B cell (primary cell): ENCODE measurements at places on chromosomes 7 and 10.
A peak's percentile ranks its signal among the peaks of the same experiment; 100 is the strongest.

- DNase-seq: no peak
These were observed 635.6 kb upstream of the SORCS1 start for GRCh38 chr10:107800061-107800460.

DNA sequence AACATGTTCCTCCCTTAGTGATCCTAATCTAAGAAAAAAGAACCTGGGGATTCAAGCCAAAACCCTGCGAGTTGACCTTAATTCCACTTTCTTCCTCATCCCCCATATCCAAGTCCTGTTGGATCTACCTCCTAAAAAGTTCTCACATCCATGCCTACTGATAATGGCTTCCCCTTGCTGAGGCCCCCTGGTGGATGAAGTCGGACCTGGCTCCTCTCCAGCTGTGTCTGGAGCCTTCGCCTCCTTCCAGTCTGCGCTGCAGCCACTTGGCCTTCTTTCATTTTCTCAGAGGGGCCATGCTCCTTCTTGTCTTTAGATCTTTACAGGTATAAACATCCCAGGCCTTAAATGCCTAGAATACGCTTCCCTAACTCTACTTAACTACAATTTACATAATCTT is 8.1 kb downstream of the PDE1C start:
- no peak for DNase-seq

- DNase-seq: no peak
These were observed 75.9 kb downstream of the CREB5 start for GRCh38 chr7:28488061-28488791.

DNA sequence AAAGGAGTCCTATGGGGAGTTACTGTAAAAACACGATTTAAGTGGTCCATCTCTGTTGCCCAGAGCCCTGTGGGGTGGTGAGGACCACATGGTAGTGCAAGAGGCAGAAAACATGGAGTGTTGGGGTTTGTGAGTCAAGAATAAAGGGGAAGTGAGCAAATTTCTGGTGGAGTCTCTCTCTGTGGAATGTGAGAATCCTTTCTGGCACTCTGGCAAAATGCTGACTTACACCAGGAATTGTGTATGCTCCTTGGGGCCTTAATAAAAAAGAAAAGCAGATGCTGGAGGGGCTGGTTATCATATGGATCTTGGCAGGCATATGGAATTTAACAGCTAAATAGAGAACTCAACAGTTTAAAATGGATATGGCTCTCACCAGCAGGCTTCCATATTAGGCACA is 486.0 kb downstream of the TNS3 start:
- no peak for DNase-seq

- no peak for DNase-seq
These were observed 568.8 kb downstream of the HTR7 start for GRCh38 chr10:90289037-90289436.

GRCh38 chr10:50566150-50566549 is 57.6 kb downstream of the SGMS1 start:
- no peak for DNase-seq

DNA sequence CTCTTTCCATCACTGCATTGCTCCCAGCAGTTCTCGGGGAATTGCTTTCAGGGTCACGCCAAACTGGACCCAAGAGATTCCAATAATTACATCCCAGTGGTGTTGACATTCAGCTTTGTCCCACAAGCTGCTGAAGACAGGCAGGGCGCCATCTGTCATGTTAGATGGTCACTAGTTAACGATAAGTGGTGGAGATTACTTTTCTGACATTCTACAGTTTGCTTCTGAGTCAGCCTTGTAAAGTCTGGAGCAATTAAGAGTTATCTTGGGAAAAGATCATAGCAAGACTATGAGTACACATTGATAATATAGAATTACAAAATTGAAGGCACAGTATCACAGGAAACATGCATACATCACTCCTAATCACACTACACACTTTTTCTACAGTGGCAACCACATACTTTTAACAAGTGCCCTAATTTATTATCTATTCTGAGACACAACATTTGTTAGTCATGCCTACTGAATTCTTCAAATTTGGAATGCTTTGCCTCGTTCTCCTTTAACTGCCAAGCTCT is 41.9 kb downstream of the SEMA3C start:
- no peak for DNase-seq

GRCh38 chr7:32144676-32145075 is 74.5 kb upstream of the PDE1C start:
- DNase-seq: no peak

GRCh38 chr7:131952365-131952764 is 395.9 kb upstream of the PODXL start:
- DNase-seq: no peak

DNA sequence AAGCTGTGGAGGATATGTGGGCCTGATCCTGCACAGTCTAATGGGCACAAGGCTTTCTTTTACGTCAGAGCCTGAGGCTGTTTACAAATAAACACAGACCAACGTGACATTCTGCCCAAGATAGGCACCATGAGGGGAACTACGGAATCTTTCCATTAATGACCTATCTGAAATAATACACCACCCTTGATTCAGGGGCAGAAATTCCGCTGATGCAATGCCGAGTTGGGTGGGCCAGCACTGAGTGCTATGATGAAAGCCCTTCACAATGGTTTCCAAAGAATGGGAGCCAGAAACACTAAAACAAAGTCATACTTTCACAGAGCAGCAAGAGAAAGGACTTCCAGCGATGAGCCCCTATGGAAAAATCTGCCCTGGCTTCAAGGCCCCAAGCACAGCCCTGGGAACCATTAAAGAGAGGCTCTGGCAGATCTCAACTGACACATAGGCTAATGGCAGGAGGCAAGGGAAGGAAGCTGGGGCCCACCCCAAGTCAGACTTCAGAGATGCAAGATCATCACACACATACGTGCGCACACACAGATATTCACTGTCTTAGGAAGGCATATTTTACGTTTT is 72.2 kb upstream of the DLX6 start:
- DNase-seq: no peak

- no peak for DNase-seq
These were observed 67.8 kb downstream of the TMEM26 start for GRCh38 chr10:61385231-61386001.

GRCh38 chr7:132436121-132436520 is 140.1 kb downstream of the PLXNA4 start:
- no peak for DNase-seq

- DNase-seq: peak; percentile 49
These were observed 54.6 kb upstream of the MKI67 start for GRCh38 chr10:128180843-128181242.

DNA sequence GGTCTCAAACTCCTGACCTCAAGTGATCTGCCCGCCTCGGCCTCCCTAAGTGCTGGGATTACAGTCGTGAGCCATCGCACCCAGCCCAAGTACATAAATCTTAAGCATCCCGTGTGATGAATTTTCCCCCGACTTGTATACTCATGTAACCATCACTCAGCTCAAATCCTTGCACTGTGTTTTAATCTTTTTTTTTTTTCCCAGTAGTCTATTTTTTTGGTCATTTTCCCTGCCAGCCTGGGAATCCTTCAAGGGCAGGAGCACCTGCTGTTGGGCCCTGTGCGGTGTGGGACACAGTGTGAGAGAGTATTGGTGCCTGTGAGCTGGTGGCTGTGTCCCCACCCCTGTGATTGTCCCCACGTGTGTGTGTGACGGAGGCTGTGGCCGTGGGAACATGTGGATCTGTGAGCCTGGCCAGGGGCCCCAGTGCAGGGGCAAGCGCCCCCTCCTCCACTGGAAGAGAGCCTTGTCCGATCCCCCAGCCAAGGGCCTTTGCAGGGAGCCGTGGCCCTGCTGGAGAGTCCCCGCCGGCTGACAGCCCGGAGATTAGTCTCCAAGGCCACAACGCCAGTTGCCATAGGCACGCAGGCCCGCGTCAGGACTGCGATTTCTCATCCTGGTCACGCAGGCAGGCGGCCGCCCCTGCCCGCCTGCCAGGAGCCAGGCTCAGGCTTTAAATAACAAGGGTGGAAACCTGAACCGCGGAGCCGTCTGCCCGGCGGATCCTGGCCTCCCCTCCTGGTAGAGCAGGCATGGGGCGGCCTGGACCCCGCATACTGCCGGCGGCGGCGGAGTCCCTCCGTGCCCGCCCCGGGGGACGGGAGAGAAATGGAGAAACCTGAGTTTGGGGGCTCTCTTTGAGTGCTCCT is 26.5 kb downstream of the GTF2IRD1 start:
- DNase-seq: no peak

- DNase-seq: no peak
These were observed 2.7 kb upstream of the CYP3A7 start for GRCh38 chr7:99737726-99738125.
